ENCODE measurements at places on chromosomes 4 and X.

GRCh38 chrX:149641432-149641831, 9.8 kb upstream of the TMEM185A start:
- DNase-seq, result no peak

DNA sequence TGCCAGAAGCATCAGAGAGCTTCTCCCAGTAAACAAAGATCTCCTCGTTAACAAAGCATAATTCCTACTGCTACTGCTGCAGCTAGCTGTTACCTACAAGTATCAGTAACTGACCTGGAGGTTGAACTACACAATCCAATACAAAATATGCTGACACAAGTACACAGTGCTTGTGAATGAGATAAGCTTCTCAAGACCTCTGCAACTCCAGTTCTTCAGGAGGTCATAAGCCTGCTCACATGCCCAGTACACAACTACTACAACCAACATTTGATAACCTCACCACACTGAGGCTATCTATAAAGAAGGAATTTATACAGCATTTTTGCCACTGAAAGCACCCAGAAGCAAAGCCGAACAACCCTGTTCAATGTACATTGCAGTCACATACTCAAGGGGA, 66.7 kb upstream of the SMARCAD1 start:
- DNase-seq, result no peak

- no peak for DNase-seq
Observed at GRCh38 chrX:84186603-84187532, 1.1 kb downstream of the RPS6KA6 start.

- no peak for DNase-seq
Observed at GRCh38 chr4:30720661-30721184, 554 bp downstream of the PCDH7 start.

GRCh38 chrX:127732709-127733108, 319.5 kb downstream of the ACTRT1 start:
- DNase-seq, result no peak

GRCh38 chrX:21174439-21174838, 199.8 kb upstream of the CNKSR2 start:
- no peak for DNase-seq

DNA sequence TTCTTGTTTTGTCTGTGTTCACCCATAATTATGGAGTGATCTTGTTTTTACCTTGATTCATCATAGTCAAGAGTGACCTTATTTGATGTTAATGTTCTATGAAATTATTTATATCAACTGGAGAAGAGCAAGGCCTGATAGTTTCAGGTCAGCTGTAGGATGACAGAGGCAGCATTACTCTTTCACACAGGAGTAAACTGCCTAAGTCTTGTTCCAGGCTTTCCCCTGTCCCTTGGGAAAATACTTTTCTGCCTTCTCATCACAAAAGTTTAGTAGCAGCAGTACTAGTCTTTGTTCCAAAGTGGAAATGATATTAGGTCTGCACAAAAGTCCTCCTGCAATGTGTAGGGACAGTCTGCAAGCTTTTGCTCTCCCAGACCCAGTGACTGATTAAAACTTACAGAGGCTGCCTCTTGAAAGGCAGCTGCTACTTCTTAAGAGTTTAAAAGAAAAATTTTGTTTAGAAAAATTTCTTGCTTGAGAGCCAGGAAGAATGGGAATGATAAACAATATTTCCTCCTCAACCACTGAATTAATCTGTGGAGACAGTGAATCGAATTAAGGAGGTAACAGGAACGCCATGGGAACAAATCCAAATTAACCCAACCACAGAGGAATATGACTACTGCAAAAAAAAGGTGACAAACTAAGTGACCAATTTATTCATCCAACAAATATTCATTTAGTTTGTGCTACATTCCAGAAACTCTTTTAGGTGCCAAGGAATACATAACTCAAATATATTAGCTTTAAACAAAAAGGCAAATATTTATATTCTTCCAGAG, 991.4 kb upstream of the PABPC4L start:
- DNase-seq, result no peak

GRCh38 chr4:15078682-15079642, 76.7 kb downstream of the CPEB2 start:
- no peak for DNase-seq

DNA sequence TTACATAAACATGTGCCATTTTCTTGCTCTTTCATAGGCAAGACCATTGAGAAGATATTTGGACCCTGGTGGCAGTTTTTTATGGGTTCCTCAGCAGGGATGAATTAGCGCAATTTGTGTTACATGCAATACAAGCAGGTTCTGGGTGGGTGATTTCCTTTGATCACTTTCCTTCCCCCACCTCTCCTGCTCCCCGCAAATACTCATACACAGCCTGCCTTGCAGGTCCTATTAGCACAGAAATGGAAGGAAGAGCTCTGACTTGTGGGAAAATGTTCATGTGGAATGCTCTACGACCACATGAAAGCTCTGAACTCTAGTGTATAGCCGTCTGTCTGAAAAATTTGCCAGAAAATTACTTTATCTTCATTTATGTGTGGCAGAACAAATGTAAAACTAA, 361.0 kb upstream of the FAT1 start:
- no peak for DNase-seq

DNA sequence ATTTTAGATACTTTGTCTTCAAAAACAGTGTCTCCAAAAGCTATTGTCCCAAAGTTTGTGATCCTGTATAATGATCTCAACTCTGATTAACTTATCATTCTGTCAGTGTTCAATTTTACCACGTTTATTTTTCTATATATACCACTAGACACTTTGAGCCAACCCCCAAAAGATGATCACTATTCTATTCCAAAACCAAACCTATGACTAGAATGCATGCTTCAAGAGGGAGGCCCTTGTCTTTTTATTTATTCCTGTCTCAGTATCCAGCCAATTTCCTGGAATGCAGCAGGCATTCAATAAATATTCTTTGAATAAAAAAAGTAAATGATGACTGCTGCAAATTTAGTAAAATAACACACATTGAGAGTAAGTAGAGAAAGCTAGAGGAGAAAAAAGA, 275.6 kb downstream of the LDB2 start:
- no peak for DNase-seq

GRCh38 chr4:16157609-16158503, 68.4 kb downstream of the TAPT1 start:
- no peak for DNase-seq

GRCh38 chr4:143437476-143437875, 76.0 kb upstream of the SMARCA5 start:
- DNase-seq, result no peak

DNA sequence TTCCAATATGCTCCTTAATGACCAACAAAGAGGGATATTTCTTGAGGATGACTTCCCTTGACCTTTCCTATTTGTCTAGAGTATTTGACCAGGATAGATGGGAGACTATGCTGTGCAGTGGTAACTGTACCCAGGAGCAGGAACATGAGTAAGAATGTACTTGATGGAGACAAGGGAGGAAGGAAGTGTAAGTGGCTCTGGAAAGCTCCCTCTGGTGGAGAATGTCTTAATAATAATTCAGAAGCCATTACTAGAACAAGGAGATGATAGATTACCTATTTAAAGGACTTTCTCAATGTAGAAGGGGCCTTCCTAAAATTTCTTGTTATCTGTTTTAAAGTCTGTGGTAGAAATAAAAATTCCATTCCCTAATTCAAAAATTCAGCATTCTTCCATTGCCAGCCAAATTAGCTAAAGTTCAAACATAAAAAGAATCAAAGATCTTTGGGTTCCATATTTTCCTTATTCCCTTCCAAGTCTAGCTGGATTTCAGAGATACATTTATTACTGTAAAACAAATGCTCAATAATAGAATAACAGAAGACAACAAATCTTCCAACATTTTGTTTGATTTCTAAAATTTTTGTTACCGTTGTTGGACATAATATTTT, 83.8 kb downstream of the GRID2 start:
- DNase-seq, result no peak

DNA sequence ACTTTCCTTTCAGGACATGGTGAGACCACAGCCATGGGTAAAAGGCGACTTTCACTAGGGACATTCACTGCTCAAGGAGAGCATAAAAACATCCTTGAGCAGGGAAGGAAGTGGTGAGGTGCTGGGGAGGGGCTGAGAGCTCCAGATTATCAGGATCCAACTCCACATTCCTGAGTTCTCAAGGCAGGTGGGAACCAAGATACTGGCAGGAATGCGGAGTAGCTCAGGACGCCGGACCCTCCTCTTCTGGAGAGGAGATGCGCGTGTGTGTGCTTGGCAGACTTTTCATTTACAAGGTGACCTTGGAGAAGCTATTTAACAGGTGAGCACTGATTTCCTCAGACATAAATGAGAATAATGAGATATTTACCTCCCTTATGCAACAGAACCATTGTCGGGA, 41.3 kb upstream of the TXK start:
- DNase-seq, result no peak

GRCh38 chr4:110472583-110473329, 3.2 kb upstream of the ENPEP start:
- no peak for DNase-seq

GRCh38 chr4:101944649-101945048, 154.1 kb downstream of the BANK1 start:
- no peak for DNase-seq

DNA sequence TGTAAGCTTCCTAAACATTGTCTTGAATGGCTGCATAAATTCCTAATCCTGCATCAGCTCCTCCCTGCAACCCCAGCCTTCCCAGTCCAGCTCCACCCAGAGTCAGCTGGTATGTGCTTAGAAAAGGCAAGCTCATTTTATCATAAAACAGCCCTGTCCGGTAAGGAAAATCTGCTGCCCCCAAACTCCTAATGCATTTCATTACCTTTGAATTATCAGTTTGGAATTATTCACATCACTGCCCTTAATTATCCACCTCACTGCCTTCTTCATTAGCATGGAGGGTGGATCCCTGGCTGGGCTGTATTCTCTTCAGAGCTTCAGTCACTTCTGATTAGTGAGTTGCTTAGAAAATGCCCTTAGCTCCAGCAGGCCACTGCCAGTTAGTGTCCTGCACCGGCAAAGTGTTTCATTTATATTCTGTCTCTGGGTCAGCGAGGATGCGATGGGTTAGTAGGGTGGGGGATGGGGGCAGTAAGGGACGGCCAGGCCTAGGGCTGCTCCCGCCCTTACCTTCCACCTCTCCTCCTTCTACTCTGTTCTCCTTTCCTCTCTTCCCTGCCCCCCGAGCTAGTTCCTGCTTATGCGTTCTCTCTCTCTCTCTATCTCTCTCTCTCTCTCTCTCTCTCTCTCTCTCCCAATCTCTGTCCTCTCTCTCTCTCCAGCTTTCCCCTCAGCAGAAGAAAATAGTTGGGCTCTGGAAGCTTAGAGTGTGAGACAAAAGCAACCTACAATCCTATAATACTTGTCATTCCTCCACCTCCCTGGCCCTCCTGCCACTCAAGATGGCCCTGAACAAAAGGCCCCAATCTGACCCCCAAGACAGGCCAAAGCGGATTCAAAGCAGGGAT, 174.8 kb upstream of the KLF3 start:
- no peak for DNase-seq

GRCh38 chr4:6964858-6965257, 55.2 kb downstream of the TBC1D14 start:
- no peak for DNase-seq

GRCh38 chr4:107718351-107718965, 1.6 kb downstream of the PAPSS1 start:
- DNase-seq, result no peak

DNA sequence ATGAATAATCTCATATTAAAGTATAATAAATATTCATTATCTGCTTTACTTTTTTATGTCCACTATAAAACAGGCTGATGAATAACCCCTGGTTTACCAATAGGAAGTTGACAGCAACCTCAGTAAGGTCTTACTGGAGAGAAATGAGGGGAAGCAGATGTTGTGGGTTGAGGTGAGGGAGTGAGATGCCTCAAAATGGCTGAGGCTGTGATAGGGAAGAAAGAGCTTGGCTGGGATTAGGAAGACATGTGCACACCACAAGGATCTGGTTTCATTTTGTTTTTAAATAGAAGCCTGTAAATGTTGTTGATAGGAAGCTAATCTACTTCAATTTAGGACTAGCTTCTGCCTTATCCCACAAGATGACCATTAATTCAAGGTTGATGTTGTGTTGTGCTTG, 14.4 kb upstream of the CYBB start:
- DNase-seq, result no peak

DNA sequence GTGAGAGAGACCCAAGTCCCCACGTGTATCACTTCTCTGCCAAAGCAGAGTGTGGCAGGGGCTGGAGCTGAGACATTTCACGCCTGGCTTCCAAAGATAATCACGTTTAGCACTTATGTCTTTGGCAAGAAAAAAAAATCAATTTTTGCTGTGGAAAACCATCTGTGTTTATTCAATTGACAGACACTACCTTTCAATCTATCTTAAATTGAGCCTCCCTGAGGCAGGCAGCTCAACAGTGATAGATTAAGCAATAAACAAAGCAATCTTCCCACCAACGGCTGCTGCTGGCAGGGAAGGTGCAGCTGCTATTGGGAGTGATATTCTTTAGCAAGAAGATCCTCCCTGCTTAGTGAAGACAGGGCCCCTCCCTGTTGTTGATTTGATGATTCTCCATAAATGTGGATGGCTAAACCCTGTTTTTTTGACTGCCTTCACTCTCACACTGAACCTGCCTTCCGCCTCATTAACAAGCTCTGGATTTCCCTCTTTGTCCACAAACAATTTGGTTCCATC, 11.6 kb upstream of the MAGEB17 start:
- DNase-seq, result no peak

- DNase-seq, result no peak
Observed at GRCh38 chr4:155161357-155161756, 47.1 kb upstream of the NPY2R start.

DNA sequence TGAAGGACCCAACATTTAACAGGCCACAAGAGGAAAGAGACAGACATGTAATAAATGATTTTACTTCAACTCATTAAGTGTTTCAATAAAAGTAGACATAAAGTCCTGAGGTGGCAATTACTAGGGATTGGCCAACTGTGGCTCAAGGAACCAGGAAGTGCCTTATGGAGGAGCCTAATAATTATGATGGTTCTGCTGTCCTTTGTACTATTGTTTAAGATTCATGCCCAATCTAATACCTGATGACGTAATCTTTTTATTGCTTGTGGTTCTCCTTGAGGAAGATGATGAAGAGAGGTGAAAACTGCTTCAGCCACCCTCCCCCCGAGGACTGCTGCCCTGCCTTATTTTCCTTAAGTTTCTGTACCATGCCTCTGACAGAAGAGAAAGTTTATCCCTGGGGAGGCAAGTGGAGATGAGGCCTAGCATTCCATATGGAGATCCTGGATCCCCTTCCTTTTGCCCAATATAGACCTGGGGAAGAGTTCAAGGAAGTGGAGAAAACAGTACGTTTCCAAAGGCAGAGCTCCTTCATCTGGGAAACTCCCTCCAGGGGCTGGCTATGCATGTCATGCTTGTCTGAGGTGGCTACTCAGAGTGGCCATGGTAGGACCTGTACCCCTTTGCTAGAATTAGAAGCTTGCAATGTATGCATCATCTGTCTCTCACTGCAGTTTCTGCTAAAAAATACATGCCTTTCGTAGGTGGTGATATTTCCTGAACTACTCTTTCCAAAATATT, 56.8 kb upstream of the FAT1 start:
- no peak for DNase-seq

All from CD4-positive, alpha-beta T cell treated with Interleukin-21 for 1 hour (primary cell).